ENCODE measurements at places on chromosomes 6 and 20.

DNA sequence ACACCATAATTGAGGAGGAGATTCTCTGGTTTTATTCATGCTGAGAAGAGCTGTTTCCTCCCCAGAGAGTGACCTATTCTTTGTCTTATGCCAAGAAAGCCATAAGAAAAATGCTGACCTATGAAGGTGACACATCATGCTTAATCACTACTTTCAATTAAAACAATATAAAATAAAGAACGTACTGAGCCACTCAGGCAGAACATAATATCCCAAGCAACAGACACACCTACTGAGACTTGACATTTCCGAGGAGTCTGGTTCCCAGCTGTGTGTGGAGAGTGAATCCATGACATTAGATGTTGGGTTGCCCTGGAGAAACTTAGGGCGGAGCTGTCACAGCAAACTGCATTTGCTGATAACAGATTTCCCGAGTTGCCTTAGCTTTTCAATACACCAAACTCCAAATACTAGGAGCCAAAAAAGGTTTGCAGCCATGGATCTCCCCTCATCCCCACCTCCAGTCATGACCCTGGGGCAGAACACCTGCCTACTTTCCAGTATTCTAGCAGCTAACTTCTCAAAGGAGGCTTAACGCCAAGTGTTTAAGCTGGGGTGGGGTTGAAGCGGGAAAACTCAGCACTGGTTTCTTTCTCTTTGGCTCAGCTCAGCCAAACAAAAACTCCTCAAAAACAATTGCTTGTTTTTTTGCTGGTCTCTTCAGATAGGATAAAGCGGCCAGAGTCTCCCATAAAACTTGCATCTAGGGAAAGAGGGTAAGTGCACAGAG lies 92.2 kb downstream of the BACH2 start:
- DNase-seq, result no peak

- no peak for DNase-seq
Observed at GRCh38 chr6:39321761-39322160, 741 bp downstream of the KCNK16 start.

DNA sequence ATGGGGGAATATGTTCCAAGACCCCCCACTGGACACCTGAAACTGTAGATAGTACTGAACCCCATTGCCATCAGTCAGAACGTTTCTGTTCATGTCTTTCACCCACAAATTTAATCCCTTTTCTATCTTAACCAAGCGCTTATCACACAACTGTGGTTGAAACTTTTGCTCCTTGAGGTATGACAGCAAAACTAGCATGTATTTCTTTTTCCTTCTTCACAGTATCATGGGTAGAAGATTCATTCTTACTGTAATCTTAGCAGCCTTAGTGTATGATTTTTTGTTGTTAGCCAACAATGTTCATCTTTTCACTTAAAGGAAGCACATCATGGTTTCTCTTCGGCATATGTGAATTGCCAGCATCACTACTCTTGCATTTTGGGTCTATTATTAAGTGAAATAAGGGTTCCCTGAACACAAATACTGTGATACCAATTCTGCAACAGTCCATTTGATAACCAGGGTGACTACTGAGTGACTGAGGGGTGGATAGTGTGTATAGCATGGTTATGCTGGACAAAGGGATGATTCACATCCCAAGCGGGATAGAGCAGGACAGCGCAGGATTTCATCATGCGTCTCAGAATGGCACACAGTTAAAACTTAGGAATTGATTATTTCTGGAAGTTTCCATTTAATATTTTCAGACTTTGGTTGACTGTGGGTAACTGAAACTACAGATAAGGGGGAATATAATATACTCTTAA lies 41.8 kb downstream of the KCNS1 start:
- no peak for DNase-seq

DNA sequence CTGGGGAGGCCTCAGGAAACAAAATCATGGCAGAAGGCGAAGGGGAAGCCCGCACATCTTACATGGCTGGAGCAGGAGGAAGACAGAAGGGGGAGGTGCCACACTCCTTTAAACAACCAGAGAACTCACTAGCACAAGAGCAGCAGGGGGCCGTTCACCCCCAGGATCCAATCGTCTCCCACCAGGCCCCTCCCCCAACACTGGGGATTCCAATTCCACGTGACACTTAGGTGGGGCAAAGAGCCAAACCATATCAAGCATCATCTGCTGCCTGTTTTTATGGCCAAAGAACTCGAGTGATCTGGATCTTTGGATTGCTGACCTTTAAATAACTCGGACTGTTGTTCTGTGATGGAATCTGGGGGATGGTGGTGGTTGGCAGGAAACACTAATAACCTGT lies 28.0 kb downstream of the PNLDC1 start:
- DNase-seq, result no peak

GRCh38 chr20:3242172-3242692 lies 3.2 kb upstream of the SLC4A11 start:
- DNase-seq, result no peak

DNA sequence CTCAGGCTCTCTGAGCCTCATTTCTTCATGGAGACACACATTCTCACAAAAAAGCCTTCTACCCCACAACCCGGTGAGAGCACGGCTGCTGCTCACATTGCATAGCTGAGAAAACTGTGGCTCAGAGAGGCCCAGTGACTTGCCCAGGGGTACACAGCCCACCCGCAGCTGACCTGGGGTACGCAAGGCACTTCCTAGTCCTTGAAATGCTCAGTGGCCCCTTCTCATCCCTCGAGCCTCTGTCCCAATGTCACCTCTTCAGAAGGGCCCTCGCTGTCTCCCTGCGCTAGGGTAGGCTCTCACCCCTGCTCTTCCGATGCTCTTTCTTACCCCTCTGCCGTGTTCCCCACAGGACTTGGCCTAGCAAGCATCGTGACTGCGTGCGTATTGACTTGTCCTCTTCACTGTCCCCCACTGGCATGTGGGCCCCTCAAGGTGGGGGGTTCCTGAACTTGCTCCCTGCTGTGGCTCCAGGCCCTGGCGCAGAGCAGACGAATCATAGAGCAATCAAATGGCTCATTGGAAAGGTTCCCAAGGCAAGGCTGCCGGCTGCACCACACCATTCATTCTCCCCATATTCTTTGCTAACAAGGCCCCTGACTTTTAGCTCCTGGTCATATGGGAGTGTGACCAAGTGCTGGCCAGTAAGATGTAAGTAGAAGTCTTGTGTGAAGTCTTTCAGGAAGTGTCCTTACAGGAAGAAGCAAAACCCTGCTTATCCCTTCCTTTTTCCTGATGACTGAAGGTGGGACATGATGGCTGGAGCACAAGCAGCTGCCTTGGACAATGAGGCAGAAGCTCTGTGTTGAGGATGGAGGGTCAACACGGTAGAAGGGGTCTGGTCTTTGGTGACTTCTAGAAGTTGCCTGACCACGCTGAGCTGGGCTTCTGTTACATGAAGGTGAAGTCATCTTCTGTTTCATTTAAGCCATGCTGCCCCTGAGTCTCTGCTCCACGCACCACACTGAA lies 22.7 kb downstream of the PCK1 start:
- DNase-seq, result no peak

GRCh38 chr6:19369785-19370184 lies 467.4 kb upstream of the ID4 start:
- DNase-seq, result no peak

- DNase-seq, result no peak
Observed at GRCh38 chr20:62350098-62350628, 16.9 kb downstream of the LAMA5 start.

GRCh38 chr6:79231666-79232065 lies 2.8 kb downstream of the HMGN3 start:
- DNase-seq, result no peak

DNA sequence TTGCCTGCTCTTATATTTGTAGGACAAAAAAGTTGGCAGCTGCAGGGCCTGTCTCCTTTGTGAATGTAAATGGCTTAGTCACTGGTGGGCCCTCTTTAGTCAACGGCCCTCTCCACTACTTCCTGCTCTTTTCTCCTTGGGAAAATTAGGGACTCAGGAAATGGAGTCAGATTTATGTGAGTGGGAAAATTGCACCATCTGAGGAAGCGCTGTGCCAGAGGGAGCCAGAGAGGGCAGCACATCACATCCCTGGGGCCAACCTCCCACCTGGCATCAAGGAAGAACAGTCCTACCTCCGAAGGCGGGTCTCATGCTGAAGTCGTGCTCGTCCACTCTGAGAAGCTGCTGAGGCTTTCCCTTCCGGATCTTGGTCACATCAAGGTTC lies 15.6 kb downstream of the GABRR2 start:
- no peak for DNase-seq

DNA sequence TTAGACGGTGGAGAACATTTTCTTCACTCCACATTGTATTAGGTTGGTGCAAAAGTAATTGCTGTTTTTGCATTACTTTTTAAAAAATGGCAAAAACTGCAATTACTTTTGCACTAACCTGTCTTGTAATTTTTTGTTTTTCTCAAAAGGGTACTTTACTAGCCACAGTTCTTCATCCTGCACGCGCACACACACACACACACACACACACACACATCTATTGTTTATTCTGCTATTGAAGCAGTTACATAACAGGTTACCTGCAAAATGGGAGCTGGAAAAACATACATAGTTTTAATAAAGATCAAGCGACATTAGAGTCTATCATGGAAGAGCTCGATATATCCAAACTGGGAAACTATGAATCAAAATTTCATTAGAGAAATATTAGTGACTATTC lies 235.2 kb downstream of the SIM1 start:
- no peak for DNase-seq

All from stimulated activated CD4-positive, alpha-beta T cell treated with anti-CD3 and anti-CD28 coated beads, Interleukin-12 subunit alpha, Interleukin-12 subunit beta, amount 100 ng/mL, for 24 hours (primary cell).